ENCODE measurements at places on chromosomes 11 and 22. TPM values are rescaled to one million over a fixed set of nuclear protein-coding genes. Genes with fewer than 3 reads are reported as not detected.

TMEM191B gene
- 3.5 TPM for polyA plus RNA-seq

CARD16 gene
- polyA plus RNA-seq, result 189 TPM

OR51B4 gene
- polyA plus RNA-seq, result not detected

HBG1 gene
- not detected for polyA plus RNA-seq

RFPL3 gene
- polyA plus RNA-seq, result not detected

PKNOX2 gene
- polyA plus RNA-seq, result 1.6 TPM

TBC1D22A gene
- polyA plus RNA-seq, result 34.0 TPM

FAM118A gene
- 205 TPM for polyA plus RNA-seq

OR4B1 gene
- not detected for polyA plus RNA-seq

PPME1 gene
- polyA plus RNA-seq, result 10.1 TPM

LRRN4CL gene
- polyA plus RNA-seq, result 0.04 TPM

TRIM51 gene
- not detected for polyA plus RNA-seq

DEFB131B gene
- polyA plus RNA-seq, result not detected

Data from spleen (tissue), 13 donors.